ENCODE measurements at places on chromosomes 11 and 22. TPM values are rescaled to one million over a fixed set of nuclear protein-coding genes. Genes with fewer than 3 reads are reported as not detected.

YAP1 gene
- 85.0 TPM for total RNA-seq

- no peaks in the 10 kb centered on the region for H3K4me1 ChIP-seq
- no peak within 1 kb of the TSS for H3K4me3 ChIP-seq
- DNase-seq, result no peak
- H3K27me3 ChIP-seq, result no peaks in the 10 kb centered on the region
- no peak within 1 kb of the TSS for H3K27ac ChIP-seq
- no peaks in the 10 kb centered on the region for H3K36me3 ChIP-seq
These were observed at the start of gene MMP7 for GRCh38 chr11:102530558-102530957. Gene MMP7, minus strand, starts transcription at chr11:102530747. Its CDS starts 47 bp downstream, at chr11:102530700.

ABTB2 gene
- 27.4 TPM for total RNA-seq

- H3K36me3 ChIP-seq, result no peaks in the 10 kb centered on the region
- H3K4me1 ChIP-seq, result no peaks in the 10 kb centered on the region
- H3K4me3 ChIP-seq, result no peak overlapping the region
These were observed 15.2 kb downstream of the TMPRSS5 start for GRCh38 chr11:113690619-113691569.

GRCh38 chr11:12842933-12843636 is 166.0 kb upstream of the RASSF10 start:
- H3K27me3 ChIP-seq, result no peaks in the 10 kb centered on the region
- H3K4me1 ChIP-seq, result no peaks in the 10 kb centered on the region
- no peak overlapping the region for H3K4me3 ChIP-seq
- no peak overlapping the region for H3K27ac ChIP-seq
- no peak for DNase-seq

GRCh38 chr22:49956914-49957825 is 3.4 kb upstream of the PIM3 start:
- no peaks in the 10 kb centered on the region for H3K27me3 ChIP-seq
- no peak for DNase-seq
- H3K36me3 ChIP-seq, result peaks cover 10% of the 10 kb centered on the region
- H3K4me1 ChIP-seq, result peaks cover 59% of the 10 kb centered on the region
- H3K4me3 ChIP-seq, result no peak overlapping the region

DNA sequence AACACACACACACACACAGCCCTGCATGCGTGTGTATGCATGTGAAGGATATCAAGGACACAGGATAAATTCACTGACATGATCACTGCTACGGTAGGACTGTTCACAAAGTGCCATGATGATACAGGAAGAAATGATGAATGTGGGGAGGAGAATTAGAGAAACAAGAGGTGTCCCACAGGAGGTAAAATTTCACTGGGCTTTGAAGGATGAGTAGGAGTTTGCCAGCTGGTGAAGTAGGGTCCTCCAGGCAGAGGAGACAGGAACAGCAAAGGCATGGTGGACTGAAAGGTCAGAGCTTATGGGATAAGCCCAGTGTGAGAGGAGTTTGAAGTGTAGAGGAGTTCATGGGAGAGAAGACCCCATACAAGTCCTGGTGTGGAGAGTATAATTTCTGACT is 18.6 kb downstream of the NECTIN1 start:
- no peak overlapping the region for H3K4me3 ChIP-seq
- DNase-seq, result no peak
- no peaks in the 10 kb centered on the region for H3K36me3 ChIP-seq
- no peaks in the 10 kb centered on the region for H3K4me1 ChIP-seq
- H3K27me3 ChIP-seq, result no peaks in the 10 kb centered on the region

CD248 gene
- total RNA-seq, result 7.6 TPM

DNA sequence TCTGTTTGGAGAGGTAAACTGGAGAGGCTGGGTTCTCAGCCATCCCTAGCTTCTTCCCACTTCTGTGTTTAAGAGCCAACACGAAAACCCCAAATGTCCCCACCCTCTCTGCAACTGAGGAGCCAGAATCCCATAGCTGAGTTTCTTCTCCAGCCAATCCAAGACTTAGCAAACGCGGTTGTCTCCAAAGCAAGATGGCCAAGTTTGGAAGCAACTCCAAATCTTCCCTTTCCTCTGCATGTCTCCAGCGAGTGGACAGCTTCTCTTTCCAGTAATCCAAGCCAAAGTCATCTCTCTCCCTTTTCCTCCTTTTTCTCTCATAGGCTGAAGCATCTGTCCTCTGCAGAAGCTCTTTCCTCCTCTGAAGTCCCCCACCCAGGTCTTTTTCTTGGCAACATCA is 539.2 kb downstream of the MIAT start:
- no peaks in the 10 kb centered on the region for H3K36me3 ChIP-seq
- no peaks in the 10 kb centered on the region for H3K27me3 ChIP-seq
- no peak overlapping the region for H3K4me3 ChIP-seq
- no peak overlapping the region for H3K27ac ChIP-seq
- DNase-seq, result no peak

DNA sequence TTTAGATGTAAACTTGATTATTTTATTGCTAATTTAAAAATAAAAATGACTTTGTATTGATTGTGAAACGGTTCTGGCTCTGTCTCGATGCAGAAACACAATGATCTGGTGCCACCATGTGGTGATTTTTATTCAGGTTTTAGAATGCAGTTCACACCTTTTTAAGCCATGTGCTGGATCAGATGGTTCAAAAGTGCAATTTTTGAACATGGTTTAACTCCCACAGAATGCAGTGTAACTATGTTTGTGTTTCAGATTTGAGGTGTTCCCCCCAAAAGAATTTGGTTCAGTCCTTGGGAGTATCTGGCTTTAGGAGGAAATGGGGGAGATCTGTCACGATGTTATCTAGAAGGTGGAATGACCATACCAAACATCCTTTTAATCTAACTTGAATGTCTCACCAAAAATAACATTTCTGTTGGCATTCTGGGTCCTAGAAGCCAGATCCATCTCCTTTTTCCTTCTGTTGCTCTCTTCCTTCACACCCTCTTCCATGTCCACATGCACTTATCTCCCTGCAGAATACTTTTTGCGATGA is 7.9 kb downstream of the MRPL16 start:
- no peaks in the 10 kb centered on the region for H3K27me3 ChIP-seq
- no peak for DNase-seq
- H3K36me3 ChIP-seq, result peaks cover 54% of the 10 kb centered on the region
- no peaks in the 10 kb centered on the region for H3K4me1 ChIP-seq
- H3K4me3 ChIP-seq, result no peak overlapping the region

- no peak overlapping the region for H3K27ac ChIP-seq
- DNase-seq, result no peak
- no peaks in the 10 kb centered on the region for H3K36me3 ChIP-seq
- H3K4me1 ChIP-seq, result no peaks in the 10 kb centered on the region
- H3K4me3 ChIP-seq, result no peak overlapping the region
These were observed 345.4 kb upstream of the KIRREL3 start for GRCh38 chr11:127345819-127346459.

- no peaks in the 10 kb centered on the region for H3K27me3 ChIP-seq
- no peaks in the 10 kb centered on the region for H3K4me1 ChIP-seq
- H3K27ac ChIP-seq, result no peak overlapping the region
- H3K4me3 ChIP-seq, result no peak overlapping the region
- no peaks in the 10 kb centered on the region for H3K36me3 ChIP-seq
These were observed 54.4 kb downstream of the TMEM135 start for GRCh38 chr11:87092159-87092558.

- peak overlapping the region; percentile 71 for H3K4me3 ChIP-seq
- H3K27ac ChIP-seq, result peak overlapping the region; percentile 97
- no peaks in the 10 kb centered on the region for H3K36me3 ChIP-seq
These were observed 906 bp downstream of the CCDC90B start for GRCh38 chr11:83285151-83285770.

- H3K4me3 ChIP-seq, result no peak overlapping the region
- H3K36me3 ChIP-seq, result no peaks in the 10 kb centered on the region
- H3K27ac ChIP-seq, result no peak overlapping the region
- peaks cover 18% of the 10 kb centered on the region for H3K4me1 ChIP-seq
These were observed 128.6 kb upstream of the FGF3 start for GRCh38 chr11:69947793-69948255.

RAPSN gene
- not detected for total RNA-seq

DNA sequence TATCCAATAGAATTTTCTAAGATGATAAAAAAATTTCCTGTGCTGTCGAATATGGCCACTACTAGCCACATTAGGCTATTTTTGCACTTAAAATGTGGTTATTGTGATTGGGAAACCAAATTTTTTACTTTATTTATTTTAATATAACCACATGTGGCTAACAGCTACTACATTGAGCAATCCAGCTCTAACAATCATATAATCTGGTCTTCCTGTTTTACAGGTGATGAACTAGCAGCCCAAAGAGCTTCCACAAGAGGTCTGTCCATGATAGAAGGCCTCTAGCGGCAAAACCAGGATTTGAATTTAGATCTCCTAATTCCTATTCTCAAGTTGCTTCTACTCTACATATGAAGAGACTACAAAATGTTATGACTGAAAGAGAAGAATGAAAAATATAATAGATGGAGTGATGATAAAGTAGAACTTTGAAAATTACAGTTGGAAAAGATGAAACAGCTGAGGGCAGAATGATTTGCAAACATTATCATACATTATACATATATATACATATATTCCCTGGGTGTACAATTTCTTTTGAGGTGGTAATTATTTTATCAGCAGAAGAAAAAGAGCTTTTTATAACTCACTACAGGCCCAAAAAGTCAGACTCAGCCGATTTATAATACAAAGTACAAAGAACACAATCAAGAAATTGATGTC is 363.5 kb upstream of the PITPNB start:
- H3K4me3 ChIP-seq, result no peak overlapping the region
- DNase-seq, result no peak
- H3K4me1 ChIP-seq, result peaks cover 10% of the 10 kb centered on the region
- H3K27ac ChIP-seq, result no peak overlapping the region
- no peaks in the 10 kb centered on the region for H3K36me3 ChIP-seq
- no peaks in the 10 kb centered on the region for H3K27me3 ChIP-seq

DNA sequence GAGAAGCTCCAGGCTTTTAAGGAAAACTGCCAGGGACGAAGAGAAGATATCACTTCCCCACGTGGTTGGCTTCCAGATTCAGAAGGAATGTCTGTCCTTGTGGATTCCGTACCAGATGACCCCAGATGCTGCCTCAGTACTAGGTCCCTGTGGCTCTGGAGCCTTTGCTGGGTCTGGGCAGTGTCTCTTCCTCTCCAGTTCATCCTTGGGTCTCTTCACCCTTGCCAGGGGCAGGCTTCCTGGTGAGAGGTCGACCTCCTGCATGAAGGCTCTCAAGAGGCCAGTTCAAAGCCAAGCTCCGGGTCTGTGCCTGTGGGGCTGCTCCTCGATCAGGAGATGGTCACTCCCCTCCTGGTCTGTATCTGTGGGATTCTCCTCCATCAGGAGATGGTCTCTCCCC is 74.7 kb upstream of the B3GAT1 start:
- no peaks in the 10 kb centered on the region for H3K27me3 ChIP-seq
- H3K36me3 ChIP-seq, result no peaks in the 10 kb centered on the region
- H3K4me1 ChIP-seq, result no peaks in the 10 kb centered on the region
- H3K4me3 ChIP-seq, result no peak overlapping the region
- no peak for DNase-seq

GRCh38 chr22:46293577-46294260 is 3.0 kb upstream of the GTSE1 start:
- H3K4me3 ChIP-seq, result no peak overlapping the region
- H3K36me3 ChIP-seq, result peaks cover 28% of the 10 kb centered on the region
- H3K27me3 ChIP-seq, result no peaks in the 10 kb centered on the region
- no peak overlapping the region for H3K27ac ChIP-seq
- H3K4me1 ChIP-seq, result no peaks in the 10 kb centered on the region

C1QTNF4 gene
- total RNA-seq, result not detected

CBLIF gene
- total RNA-seq, result not detected

- H3K27ac ChIP-seq, result peak overlapping the region; percentile 24
- no peaks in the 10 kb centered on the region for H3K4me1 ChIP-seq
- H3K4me3 ChIP-seq, result no peak overlapping the region
- DNase-seq, result no peak
- H3K27me3 ChIP-seq, result no peaks in the 10 kb centered on the region
These were observed 7.2 kb downstream of the CLMP start for GRCh38 chr11:123187665-123188507.

MOB2 gene
- 27.9 TPM for total RNA-seq

GRCh38 chr11:119057000-119057769 is at the start of gene HYOU1:
Gene HYOU1, minus strand, starts transcription at chr11:119057205. Its CDS starts 1,045 bp downstream, at chr11:119056160.
- peak within 1 kb of the TSS; percentile 90 for H3K4me3 ChIP-seq
- DNase-seq, result peak; percentile 99
- H3K27me3 ChIP-seq, result no peaks in the 10 kb centered on the region

GRCh38 chr22:37751449-37752188 is 54.8 kb downstream of the TRIOBP start:
- peaks cover 75% of the 10 kb centered on the region for H3K4me1 ChIP-seq
- peak overlapping the region; percentile 97 for H3K27ac ChIP-seq
- H3K4me3 ChIP-seq, result no peak overlapping the region
- H3K36me3 ChIP-seq, result peaks cover 24% of the 10 kb centered on the region
- no peak for DNase-seq

GRCh38 chr11:8699903-8700302 is 17.3 kb downstream of the RPL27A start:
- H3K27ac ChIP-seq, result peak overlapping the region; percentile 52
- H3K4me1 ChIP-seq, result no peaks in the 10 kb centered on the region
- H3K4me3 ChIP-seq, result no peak overlapping the region
- H3K27me3 ChIP-seq, result no peaks in the 10 kb centered on the region
- DNase-seq, result no peak
- H3K36me3 ChIP-seq, result peaks cover 86% of the 10 kb centered on the region

TKFC gene
- 11.3 TPM for total RNA-seq

DNA sequence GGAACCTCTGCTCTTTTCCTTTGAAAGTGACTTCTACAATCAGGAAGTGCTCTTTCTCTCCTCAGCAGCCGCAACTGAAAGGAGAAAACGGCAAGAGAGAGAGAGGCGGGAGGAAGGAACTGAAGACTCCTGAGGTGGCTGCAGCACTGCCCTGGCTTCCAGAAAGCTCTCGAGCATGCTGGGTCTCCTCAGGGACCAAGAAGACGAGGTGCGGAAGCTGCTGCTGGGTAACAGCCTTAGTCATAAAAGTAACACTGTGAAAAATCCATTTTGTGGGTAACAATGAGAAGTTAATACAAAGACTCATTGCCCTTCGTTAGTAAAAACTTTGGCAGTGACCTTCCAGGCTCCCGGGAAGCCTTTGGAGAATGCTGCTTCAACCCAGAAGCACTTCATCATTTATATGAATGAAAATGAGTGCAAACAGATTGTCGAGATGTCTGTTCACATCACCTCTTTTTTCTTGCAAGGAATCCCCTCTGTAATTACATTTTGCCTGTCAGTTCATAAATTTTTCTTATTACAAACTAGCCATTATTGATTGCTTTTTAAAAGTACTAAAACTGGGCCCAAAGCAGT is 473.4 kb downstream of the SOX6 start:
- H3K36me3 ChIP-seq, result no peaks in the 10 kb centered on the region
- DNase-seq, result no peak
- no peak overlapping the region for H3K4me3 ChIP-seq
- no peaks in the 10 kb centered on the region for H3K4me1 ChIP-seq

DNA sequence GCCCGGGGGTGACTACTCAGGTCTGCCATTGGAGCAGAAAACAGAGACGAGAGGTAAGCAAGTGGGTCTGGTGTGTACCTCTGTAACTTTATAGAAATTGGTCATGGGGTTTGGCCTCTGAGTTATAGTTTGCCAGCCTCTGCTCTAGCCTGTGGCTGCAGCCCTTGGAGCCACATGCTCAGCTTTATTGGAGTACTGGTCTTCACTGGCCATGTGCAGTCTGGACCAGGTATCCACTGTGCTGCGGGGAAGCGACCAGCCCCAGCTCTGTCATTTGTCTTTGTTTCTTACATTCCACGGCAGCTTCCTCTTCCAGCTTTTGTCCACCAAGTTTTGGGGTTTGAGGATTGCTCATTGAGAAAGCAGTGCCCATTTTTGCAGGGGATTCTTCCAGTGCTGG is 453.4 kb downstream of the TBC1D22A start:
- no peak overlapping the region for H3K4me3 ChIP-seq
- H3K4me1 ChIP-seq, result no peaks in the 10 kb centered on the region
- no peaks in the 10 kb centered on the region for H3K27me3 ChIP-seq
- no peak for DNase-seq
- no peaks in the 10 kb centered on the region for H3K36me3 ChIP-seq
- H3K27ac ChIP-seq, result no peak overlapping the region
